Progenitor cell of endocrine pancreas (in vitro differentiated cells): ENCODE measurements at places on chromosomes 1 and 21. TPM values are rescaled to one million over a fixed set of nuclear protein-coding genes. Genes with fewer than 3 reads are reported as not detected.

The ADAMTS5 gene
- total RNA-seq, result 3.2 and 6.3 TPM in 2 replicates

DNA sequence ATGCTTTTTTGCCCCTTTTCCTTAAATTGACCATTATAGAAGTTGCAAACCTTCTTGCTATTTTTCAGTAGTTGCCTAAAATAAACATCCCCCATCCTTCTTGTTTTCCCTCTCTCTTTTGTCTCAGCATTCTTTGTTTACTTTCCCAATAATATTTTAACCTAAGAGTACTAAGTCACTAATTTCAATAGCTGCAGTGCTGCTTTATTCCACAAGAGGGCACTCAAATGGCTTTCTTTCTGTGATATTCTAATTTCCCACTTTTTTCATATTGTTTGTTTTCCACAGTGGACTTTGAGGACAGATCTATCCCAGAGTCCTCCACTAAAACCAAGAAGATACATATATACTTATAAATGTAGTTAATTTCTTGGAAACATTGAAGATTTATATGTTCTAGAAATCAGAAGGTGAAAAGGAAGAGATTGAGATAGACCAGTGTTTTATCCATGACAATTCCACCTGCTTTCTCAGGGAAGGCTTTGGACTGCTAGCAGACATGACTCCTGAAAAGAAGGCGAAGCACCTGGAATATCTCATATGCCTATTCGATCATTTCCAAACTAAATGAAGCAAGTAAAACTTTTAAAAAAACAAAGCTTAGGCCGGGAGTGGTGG lies 104.8 kb upstream of the GRIK1 start:
- H3K4me1 ChIP-seq, result peaks cover 3% of the 10 kb centered on the region
- H3K27me3 ChIP-seq, result peaks cover under 1% of the 10 kb centered on the region
- no peaks in the 10 kb centered on the region for H3K36me3 ChIP-seq
- no peak overlapping the region for H3K4me3 ChIP-seq
- no peak overlapping the region for H3K27ac ChIP-seq

DNA sequence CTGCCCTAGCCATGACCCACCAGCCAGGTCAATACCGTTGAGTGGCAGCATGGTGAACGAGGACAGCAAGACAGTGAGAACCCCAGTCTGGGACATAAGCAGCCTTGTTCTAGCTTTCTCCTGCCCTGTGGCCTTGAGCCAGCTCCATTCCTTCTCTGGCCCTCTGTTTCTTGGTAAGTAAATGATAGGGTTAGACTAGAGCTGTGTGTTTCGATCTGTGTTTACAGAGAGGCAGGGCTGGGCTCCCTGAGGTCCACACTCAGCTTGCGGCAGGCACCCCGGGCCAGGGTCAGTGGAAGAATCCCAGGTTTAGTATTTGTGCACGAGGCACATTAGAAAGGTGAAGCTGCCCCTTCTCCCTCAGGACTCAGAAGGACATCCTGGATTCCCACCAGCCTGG lies 27.3 kb downstream of the FOXO6 start:
- peaks cover 48% of the 10 kb centered on the region for H3K27me3 ChIP-seq
- no peak overlapping the region for H3K27ac ChIP-seq
- no peaks in the 10 kb centered on the region for H3K36me3 ChIP-seq
- no peak overlapping the region for H3K4me3 ChIP-seq
- DNase-seq, result no peak

- H3K36me3 ChIP-seq, result peaks cover 4% of the 10 kb centered on the region
- peaks cover 32% of the 10 kb centered on the region for H3K4me1 ChIP-seq
- H3K27me3 ChIP-seq, result peaks cover under 1% of the 10 kb centered on the region
- peak overlapping the region; percentile 93 for H3K4me3 ChIP-seq
- DNase-seq, result no peak
- peak overlapping the region; percentile 96 for H3K27ac ChIP-seq
These were observed 1.0 kb downstream of the KRTCAP2 start for GRCh38 chr1:155171836-155172731.

- no peak overlapping the region for H3K27ac ChIP-seq
- no peak for DNase-seq
- peaks cover 17% of the 10 kb centered on the region for H3K4me1 ChIP-seq
- no peaks in the 10 kb centered on the region for H3K36me3 ChIP-seq
- no peak overlapping the region for H3K4me3 ChIP-seq
These were observed 4.4 kb downstream of the CITED4 start for GRCh38 chr1:40857737-40858136.

- no peaks in the 10 kb centered on the region for H3K27me3 ChIP-seq
- DNase-seq, result no peak
- H3K36me3 ChIP-seq, result peaks cover 42% of the 10 kb centered on the region
These were observed 40.2 kb upstream of the KIF1B start for GRCh38 chr1:10170239-10170574.

The OR2T2 gene
- total RNA-seq, result not detected in 2 replicates

GRCh38 chr1:44025816-44026215 lies 5.4 kb downstream of the SLC6A9 start:
- peaks cover 6% of the 10 kb centered on the region for H3K36me3 ChIP-seq
- no peak for DNase-seq
- H3K4me3 ChIP-seq, result no peak overlapping the region

- no peaks in the 10 kb centered on the region for H3K36me3 ChIP-seq
- H3K4me1 ChIP-seq, result peaks cover 8% of the 10 kb centered on the region
- no peak overlapping the region for H3K4me3 ChIP-seq
- no peak overlapping the region for H3K27ac ChIP-seq
These were observed 12.9 kb upstream of the LELP1 start for GRCh38 chr1:153190373-153190772.

DNA sequence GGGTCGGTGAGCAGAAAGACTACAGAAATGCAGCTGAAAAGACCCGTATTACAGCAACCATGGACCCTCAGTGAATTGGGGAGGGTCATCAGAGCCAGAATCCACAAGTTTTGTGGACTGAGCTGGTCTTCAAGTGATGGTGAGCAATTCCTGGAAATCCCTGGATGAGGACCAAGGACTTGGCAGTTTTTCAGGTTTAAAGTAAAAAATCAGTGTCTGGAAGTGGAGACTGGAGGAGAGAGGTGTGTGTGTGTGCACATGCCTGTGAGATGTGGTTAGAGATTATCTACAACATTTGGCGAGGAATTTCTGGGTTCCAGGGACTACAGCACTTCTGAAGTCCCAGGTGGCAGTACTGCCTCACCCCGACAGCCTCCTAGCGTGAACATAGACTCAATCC lies 56.4 kb downstream of the KIRREL1 start:
- no peaks in the 10 kb centered on the region for H3K4me1 ChIP-seq
- H3K27ac ChIP-seq, result no peak overlapping the region
- no peak for DNase-seq
- peaks cover 7% of the 10 kb centered on the region for H3K36me3 ChIP-seq

The GPR37L1 gene
- 0.04 TPM in 1 of 2 replicates, not detected in the other for total RNA-seq

The GPBP1L1 gene
- total RNA-seq, result 137 and 153 TPM in 2 replicates

DNA sequence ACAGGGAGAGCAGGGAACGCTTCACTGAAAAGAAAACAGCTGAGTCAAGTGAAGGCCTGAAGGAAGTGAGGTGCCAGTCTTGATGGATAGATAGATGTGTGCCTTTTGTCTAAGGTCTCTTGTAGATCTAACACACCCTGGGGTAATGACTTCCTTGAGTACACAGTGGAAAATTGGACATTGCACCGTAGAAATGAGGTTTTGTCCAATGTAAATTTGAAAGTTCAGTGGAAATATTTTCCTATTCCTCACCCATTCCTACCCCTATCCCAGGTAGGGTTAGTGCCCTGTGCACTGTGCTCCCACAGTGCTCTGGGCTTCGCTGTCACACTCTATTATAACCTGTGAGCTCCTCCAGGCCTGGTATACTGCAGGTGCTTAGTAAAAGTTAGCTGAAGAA lies 24.3 kb downstream of the ZMYND12 start:
- no peaks in the 10 kb centered on the region for H3K36me3 ChIP-seq
- no peak overlapping the region for H3K4me3 ChIP-seq

DNA sequence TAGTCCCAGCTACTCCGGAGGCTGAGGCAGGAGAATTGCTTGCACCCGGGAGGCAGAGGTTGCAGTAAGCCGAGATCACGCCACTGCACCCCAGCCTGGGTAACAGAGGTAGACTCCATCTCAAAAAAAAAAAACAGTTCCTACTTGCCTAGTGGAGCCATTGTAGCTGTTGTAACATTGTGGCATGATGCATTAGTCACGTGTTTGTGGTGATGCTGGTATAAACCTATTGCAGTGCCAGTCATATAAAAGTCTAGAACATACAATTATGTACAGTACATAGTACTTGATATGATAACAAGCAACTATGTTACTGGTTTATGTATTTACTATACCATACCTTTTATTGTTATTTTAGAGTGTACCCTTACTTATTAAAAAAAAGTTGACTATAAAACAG lies 16.2 kb downstream of the KYAT3 start:
- no peaks in the 10 kb centered on the region for H3K4me1 ChIP-seq
- H3K36me3 ChIP-seq, result peaks cover 18% of the 10 kb centered on the region
- no peak overlapping the region for H3K4me3 ChIP-seq
- no peaks in the 10 kb centered on the region for H3K27me3 ChIP-seq

DNA sequence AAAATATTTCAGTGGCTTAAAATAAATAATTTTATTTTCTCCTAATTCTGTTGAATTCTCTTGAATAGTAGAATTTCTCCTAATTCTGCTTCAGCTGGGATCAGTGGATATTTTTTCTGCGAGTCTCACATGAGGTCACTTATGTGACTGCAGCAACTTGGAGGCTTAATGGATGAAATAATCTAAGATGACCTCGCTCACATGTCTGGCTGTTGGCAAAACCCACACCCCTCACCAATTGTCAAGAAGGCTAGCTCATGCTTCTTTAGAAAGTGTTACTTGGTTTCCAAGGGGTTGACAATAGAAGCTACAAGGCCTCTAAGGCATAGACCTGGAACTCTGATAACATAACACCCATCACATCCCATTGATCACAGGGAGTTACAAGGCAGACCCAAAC lies 156.9 kb upstream of the DPYD start:
- no peak overlapping the region for H3K27ac ChIP-seq
- DNase-seq, result no peak
- peaks cover 5% of the 10 kb centered on the region for H3K4me1 ChIP-seq
- no peaks in the 10 kb centered on the region for H3K36me3 ChIP-seq
- H3K27me3 ChIP-seq, result no peaks in the 10 kb centered on the region

The RBM8A gene
- total RNA-seq, result 163 and 173 TPM in 2 replicates

The ZNF683 gene
- not detected in 2 replicates for total RNA-seq

GRCh38 chr1:174036204-174036603 lies 14.0 kb upstream of the RC3H1 start:
- no peak for DNase-seq
- no peaks in the 10 kb centered on the region for H3K27me3 ChIP-seq
- H3K4me3 ChIP-seq, result no peak overlapping the region
- H3K4me1 ChIP-seq, result peaks cover 5% of the 10 kb centered on the region
- no peaks in the 10 kb centered on the region for H3K36me3 ChIP-seq

The CNKSR1 gene
- total RNA-seq, result 52.0 and 52.1 TPM in 2 replicates

- H3K27ac ChIP-seq, result no peak overlapping the region
- H3K27me3 ChIP-seq, result no peaks in the 10 kb centered on the region
- H3K4me1 ChIP-seq, result no peaks in the 10 kb centered on the region
- no peak overlapping the region for H3K4me3 ChIP-seq
- H3K36me3 ChIP-seq, result no peaks in the 10 kb centered on the region
- DNase-seq, result no peak
These were observed 238.5 kb downstream of the PTGER3 start for GRCh38 chr1:70809069-70809468.

The CHIA gene
- total RNA-seq, result not detected in 2 replicates

- no peaks in the 10 kb centered on the region for H3K36me3 ChIP-seq
- H3K4me3 ChIP-seq, result no peak overlapping the region
These were observed 6.6 kb downstream of the ADORA1 start for GRCh38 chr1:203133970-203134725.

GRCh38 chr1:203663821-203664220 lies 37.2 kb downstream of the ATP2B4 start:
- H3K27me3 ChIP-seq, result no peaks in the 10 kb centered on the region
- no peak overlapping the region for H3K4me3 ChIP-seq
- no peak for DNase-seq
- no peak overlapping the region for H3K27ac ChIP-seq

- H3K27ac ChIP-seq, result no peak overlapping the region
- no peak overlapping the region for H3K4me3 ChIP-seq
- H3K27me3 ChIP-seq, result no peaks in the 10 kb centered on the region
- peaks cover 5% of the 10 kb centered on the region for H3K4me1 ChIP-seq
- no peak for DNase-seq
- H3K36me3 ChIP-seq, result peaks cover 10% of the 10 kb centered on the region
These were observed 187.1 kb downstream of the CDC42BPA start for GRCh38 chr1:227131193-227131592.

The TMEM82 gene
- 0.44 and 1.4 TPM in 2 replicates for total RNA-seq

DNA sequence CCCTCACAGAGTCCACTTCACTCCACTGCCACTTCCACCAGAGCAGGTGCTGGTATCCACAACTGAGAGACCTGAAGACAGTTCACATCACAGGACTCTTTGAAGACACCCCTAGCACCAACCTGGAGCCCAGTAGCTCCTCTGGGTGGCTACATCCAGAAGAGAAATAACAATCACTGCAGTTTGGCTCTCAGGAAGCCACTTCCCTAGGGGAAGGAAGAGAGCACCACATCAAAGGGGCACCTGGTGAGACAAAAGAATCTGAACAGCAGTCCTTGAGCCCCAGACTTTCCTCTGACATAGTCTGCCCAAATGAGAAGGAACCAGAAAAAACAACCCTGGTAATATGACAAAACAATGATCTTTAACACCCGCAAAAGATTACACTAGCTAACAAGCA lies 113.2 kb downstream of the TENT5C start:
- no peaks in the 10 kb centered on the region for H3K4me1 ChIP-seq
- no peaks in the 10 kb centered on the region for H3K27me3 ChIP-seq
- H3K27ac ChIP-seq, result no peak overlapping the region
